ENCODE measurements at places on chromosomes 3 and 15.
A peak's percentile ranks its signal among the peaks of the same experiment; 100 is the strongest.

GRCh38 chr3:4778119-4778518 lies 201.1 kb upstream of the BHLHE40 start:
- no peak for DNase-seq

- DNase-seq: no peak
Measured at GRCh38 chr3:171346019-171346418, 114.2 kb downstream of the TNIK start.

- no peak for DNase-seq
Measured at GRCh38 chr3:96865605-96866004, 51.2 kb downstream of the EPHA6 start.

- DNase-seq: no peak
Measured at GRCh38 chr3:122690096-122690495, 9.5 kb downstream of the PARP14 start.

DNA sequence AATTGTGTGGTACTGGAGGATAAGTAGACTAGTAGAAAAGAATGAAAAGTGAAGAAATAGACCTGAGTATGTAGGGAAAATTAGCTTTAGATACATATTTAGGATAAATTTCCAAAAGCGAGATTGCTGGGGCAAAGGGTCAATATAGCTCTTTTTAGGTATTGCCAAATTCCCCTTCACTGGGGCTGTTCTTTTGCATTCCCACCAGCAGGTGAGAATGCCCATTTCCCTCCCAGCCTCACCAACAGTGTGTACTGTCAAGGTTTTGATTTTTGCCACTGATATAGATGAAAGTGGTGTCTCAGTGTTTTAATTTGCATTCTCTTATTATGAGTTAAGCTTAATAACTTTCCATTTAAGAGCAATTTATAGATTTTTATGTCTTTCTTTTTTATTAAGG lies 35.7 kb upstream of the BHLHE40 start:
- no peak for DNase-seq

DNA sequence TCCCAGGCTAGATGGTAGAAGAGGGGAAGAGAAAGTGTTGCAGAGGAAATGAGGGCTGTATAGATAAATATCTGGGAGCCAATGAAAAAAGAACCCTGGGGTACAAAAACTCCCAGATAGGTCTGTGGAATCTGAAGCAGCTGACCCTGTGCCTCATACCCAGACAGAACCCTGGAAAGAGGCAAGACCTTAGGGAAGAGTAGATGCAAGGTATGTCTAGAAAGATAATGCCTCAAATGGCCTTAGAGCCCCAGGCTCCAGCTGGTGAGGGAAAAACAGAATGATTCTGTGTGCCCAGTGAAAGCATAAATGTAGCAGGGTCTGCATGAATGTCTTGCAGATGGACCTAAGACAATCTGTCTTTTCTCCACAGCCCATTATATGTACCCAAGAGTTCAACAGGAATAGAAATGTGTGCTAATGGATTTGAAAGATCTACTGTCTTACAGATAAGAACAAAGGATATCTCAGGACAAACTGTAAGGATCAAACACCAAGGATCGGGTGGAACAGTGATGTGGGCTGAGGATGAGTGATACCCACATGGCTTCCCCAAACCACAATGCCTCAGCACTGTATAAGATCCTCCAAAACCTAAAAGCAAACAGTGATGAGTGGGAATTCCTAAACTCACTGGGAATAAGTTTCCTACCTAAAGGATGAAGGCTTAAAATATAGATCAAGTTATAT lies 58.8 kb downstream of the NCEH1 start:
- DNase-seq: no peak

- no peak for DNase-seq
Measured at GRCh38 chr15:90211440-90212143, 10.5 kb downstream of the SEMA4B start.

DNA sequence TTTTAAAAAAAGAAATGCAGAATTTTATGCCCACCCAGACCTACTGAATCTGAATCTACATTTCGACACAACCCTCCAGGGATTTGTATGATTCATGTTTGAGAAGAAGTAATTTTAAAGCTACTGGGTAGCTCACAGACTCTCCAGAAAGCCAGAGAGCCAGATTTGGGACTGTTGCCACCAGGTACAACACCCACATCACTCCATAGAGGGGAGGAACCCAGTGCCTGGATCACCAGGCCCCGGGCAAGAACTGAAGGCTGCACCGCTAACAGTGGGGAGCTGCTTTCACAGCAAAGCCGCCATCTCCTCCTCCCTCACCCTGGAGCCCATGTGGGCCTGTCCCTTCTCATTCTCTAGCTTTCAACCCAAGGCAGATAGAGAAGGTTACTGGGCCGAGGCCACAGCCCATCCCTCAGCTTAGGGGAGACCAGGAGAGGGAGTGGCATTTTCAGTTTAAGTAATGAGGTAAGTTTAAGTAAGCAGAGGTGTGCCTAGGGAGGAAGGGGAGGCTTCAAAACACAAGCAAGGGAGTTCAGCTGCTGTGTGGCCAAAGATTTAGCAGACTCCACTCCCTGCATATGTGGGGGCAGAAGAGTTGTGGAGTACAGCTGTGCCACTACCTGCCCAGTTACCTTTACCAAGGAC lies 109.8 kb downstream of the IL12A start:
- DNase-seq: no peak

GRCh38 chr3:53829605-53830004 lies 16.6 kb downstream of the CHDH start:
- DNase-seq: no peak

DNA sequence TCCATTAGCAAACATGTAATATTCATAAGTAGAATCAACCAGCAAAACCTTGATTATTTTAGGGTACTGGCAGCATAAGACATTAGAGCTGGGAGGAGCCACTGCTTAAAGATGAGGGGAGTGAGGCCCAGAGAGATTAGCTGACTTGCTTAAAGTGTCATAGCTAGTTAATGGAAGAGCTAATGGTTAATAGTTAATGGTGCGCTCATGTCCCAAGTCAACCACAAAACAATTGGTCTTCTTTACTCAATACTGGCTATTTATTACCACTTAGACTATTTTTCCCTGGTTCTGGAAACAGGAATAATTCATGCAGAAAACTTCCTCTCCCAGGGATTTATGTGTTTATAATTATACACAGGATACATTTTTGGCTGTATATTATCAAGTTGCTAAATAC lies 33.1 kb downstream of the EIF4E3 start:
- no peak for DNase-seq

DNA sequence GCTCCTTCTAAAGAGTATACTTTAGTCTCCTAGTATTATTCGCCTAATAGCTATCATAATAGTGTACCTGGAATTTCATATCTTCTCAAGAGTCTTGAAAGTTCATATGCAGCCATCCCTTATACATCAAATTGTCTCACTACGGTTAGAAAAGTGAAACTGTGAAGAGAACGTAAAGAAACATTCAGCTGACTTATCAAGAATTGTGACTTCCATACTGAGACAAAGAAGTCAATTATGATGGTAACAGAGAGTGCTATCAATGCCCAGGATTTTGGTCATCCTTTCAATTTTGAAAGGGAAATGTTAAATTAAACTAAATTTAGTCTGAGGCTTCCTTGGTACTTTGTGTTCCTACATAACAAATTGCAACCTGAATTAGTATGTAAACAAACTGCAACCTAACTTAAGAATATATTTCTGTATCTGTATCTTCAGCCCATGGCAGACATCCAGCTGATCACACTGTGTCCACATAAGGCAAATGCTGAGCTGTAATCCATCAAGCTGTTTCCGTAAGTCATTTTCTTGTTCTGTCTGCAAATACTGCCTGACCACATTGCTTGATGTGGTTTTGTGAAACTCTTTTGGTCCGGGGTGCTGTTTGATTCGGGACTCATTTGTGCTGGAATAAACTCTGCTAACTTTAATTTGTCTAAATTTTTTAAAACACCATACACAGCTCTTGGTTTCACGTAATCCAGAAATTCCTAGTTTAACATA lies 469.6 kb downstream of the SI start:
- no peak for DNase-seq

GRCh38 chr3:153572654-153573053 lies 410.6 kb downstream of the RAP2B start:
- no peak for DNase-seq

- no peak for DNase-seq
Measured at GRCh38 chr3:123753286-123753685, 130.8 kb downstream of the MYLK start.

DNA sequence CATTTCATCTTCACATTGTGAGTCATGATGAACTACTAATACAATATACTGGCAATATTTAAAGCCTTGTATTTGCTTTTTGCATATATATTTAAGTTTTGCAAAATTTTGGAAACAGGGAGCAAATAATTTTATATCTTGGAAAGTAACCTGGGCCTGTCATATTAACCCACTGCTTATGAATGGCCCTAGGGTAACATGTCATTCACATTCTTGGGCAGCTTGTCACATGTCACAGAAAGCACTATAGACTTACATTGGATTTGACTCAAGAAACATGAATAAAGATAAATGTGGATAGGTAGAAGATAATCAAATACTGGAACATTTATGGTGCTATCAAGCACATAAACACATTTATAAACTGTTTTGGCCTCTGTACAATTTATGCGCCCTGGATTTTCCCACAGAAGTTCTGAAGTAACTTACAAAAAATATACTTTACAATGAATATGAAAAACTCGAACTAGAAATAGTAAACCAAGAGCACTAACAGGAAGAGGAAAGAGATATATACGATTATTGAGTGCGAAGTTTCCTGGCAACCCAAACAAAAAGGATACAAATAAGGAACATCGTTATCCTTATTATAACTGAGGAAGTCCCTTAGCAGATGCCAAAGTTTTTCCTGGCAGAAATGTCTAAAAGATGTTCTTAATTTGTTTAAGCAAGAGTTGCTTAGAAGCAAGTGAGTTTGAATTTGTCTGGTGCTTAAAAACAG lies 257.2 kb downstream of the RBMS3 start:
- DNase-seq: peak; percentile 85

DNA sequence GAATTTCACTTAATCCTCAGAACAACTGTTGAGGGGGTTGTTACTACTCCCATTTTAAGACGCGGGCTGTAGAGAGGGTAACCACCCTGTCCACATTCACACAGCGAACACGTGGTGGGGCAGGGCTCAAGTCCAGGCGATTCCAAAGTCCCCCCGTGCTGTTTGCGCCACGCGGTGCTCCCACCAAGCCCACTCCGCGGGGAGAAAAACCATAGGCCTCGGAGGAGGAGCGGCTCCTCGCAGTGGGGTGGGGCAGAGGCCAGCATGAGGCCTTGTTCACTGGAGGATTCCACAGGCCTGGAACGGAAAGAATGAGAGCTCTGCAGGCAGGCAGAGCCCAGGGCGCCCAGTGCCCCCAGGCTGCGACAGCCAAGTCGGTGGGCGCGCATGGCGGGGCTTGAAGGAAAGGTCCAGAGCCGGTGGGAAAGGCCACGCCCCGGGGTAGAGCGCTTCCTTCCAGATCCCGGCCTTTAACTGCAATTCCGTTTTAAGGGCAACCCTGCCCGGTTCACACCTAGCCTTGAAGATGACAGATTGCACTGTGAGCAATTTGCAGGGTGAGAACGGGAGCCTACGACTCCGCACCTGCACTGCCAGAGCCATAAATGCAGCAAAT lies 161.8 kb upstream of the TBL1XR1 start:
- no peak for DNase-seq

- DNase-seq: no peak
Measured at GRCh38 chr15:39629371-39629770, 48.5 kb downstream of the THBS1 start.
